Astrocyte (in vitro differentiated cells and primary cell): ENCODE measurements at places on chromosomes 11 and 22.
A peak's percentile ranks its signal among the peaks of the same experiment; 100 is the strongest.

DNA sequence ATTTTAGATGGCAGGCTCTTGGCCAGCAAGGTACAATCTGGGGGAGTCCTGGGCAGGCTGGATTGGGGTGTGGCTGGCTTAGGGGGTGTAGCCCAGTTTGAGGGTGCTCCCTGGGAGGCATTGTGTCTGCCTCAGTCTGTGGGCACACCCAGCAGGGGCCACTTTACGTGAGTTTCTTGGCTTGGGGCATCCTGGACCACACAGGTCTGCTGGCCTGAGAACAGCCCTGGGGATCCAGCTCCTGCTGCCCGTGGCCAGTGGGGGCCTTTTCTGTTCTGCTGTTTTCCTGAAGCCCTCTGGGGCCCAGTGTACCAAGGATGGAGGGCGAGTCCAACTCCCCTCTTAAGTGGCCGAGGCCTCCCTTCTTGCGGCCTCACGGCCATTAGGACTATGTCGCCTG lies 71.9 kb downstream of the MPPED1 start:
- no peak for DNase-seq

DNA sequence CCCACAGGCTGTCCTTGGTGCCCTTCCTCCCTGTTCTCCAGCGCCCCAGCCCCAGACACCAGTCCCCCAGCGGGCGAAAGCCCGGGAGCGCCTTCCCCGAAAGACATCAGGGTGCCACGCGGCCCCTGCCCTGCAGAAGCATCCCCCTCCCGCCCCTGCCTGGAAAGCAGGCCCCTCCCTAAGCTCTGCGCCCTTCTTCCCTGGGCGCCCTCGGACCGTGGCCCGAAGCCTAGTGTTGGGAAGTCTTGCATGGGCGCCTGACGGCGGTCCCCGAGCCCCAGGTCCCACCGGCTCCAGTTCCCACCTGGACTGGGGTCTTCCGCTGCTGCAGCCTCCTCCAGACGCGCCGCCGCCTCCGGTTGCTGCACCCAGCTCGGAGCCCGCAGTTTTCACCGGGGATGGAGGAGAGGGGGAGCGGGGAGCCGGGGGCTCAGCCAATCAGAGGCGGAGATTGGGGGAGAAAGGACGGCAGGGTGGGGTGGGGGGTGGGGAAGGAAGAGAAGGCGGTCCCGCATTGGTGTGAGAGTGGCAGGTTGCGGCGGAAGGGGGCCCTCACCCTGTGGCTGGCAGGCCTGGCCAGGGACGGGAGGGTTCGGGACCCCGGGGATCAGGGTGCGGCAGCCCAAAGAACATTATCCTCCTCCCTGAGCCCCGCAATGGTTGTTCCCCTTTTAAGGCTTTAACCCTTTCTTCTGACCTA lies at the start of gene THY1:
TSS of gene THY1 (minus strand) at position 364 of the 700 bp plus-strand sequence. CDS start 2,267 bp downstream, outside the sequence.
- peak; percentile 40 for DNase-seq

- peak; percentile 12 for DNase-seq
These were observed 682 bp downstream of the LARGE1 start for GRCh38 chr22:33919391-33920196.

DNA sequence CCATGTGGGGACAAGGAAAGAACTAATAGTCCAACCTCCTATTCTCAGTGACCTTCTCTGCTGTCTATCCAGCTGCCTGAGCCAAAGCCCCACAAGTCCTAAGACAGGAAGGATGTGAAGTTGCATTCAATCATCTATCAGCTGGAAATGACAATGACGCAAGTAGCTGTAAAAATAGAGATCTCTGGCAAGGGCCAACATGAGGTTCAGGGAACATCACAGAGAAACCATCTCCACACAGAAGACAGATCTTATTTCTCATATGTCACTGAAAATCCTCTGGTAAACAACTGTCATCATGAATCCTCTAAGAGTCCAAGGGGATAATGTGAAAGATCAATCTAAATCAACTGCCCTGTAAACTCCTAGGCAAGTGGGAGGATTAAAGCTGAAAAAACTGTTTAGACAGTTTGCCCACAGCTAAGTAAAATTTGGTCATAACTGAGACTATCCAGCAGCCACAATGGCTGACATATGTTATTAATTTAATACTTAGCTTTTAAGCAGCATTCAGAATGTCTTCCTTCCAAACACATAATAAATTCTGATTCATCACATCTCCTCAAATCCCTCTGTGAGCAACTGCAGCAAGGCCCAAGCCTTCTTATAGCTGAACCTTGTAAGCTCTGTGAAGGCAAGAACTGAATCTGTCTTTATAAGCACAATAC lies 52.1 kb downstream of the ALG9 start:
- DNase-seq: peak; percentile 39

DNA sequence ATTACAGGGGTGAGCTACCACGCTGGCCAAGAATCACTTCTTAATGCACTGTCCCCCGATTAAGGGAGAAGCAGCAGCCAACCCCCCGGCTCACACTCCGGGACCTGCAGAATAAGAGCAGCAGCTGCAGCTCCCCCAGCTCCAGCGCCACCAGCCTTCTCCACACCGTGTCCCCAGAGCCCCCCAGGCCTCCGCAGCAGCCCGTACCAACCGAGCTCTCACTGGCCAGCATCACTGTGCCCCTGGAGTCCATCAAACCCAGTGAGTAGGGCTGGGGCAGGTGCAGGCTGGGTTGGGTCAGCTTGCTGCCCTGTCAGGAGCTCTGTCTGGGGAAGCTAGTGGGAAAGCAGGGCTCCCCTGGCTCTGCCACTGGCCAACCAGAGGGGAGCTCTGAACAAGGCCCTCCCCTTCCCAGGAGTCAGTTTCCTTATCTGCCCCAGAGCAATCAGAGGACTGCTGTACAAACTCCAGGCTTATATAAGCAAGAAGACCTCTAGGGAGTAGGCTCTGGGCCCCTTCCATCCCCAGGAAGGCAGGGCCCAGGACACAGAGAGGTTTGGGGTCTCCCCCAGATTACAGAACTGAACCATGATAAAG lies 8.5 kb upstream of the SH3BP1 start:
- no peak for DNase-seq

DNA sequence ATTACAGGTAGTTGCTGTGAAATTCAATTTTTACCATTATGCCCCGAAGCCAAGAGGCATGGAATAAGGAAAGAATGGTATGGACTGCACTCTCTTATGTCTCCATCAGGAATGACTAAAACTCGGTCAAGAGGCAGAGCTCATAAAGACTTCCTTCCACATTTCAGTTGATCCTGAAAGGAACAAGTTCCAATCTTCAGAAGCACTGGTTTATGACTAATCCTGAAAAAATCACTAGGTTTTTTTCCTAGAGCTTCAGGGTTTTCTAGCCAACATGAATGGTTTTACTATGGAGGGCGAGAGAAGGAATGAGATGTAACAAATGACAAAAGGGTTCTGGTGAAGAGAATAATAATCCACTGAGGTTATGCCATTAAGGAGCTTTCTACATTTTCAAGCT lies 832.2 kb downstream of the NTM start:
- peak; percentile 70 for DNase-seq

DNA sequence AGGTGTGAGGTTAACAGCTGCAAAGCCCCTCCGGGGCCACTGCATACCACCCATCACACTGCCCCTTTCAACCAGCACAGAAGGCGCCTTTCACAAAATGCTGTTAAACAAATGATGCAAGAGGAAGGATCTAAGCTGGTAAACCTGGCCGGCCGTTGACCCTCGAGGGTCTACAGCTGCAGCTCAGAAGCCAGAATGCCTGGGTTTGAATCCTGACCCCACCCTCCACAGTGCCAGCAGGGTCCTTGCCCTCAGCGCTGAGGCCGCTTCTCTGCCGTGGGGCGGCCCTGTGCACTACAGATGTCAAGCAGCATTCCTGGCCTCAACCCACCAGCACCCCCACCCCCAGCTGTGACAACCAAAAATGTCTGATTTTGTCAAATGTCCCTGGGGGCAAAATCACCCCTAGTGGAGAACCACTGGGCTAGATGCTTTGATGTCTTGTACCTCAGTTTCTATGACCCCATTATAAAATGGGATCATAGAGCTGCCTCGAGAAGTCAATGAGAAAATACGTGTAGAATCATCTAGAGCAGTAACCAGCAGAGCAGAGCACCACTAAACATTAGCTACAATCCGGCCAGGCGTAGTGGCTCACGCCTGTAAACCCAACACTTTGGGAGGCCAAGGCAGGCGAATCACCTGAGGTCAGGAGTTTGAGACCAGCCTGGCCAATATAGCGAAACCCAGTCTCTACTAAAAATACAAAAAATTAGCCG lies 77.9 kb downstream of the CELSR1 start:
- DNase-seq: no peak

GRCh38 chr11:118364956-118365615 lies 5.7 kb downstream of the UBE4A start:
- DNase-seq: no peak
